ENCODE measurements at places on chromosomes 2 and 18.

DNA sequence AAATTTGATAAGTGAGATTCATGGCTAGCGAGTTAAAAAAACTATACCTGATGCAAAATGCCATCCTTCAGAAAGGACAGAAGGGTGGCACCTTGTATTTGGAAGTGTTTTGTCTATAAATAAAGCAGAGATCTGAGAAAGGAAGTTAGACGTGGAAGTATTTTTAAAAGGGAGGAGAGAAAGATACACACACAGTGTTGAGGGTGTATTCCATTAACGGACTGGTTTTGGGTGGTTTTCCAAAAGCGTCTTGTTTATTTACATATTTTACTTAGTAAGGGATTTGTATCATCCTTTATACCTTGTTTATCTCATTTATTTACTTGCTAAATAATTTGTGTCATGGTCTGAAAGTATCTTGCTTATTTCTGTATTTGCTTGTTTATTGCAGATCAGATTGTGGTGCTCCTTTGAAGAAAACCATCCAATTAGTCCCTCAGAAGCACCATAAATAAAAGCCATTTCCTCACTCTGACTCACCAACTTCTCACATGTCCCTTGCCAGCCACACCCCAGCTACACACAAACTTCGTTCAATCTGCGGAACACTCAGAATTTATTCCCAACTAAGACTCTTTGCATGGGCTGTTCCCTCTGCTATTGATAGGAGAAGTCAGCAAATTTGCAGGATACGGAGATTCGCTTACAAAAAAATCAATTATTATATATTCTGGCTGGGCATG, 90.8 kb downstream of the FAM124B start:
- DNase-seq: no peak

- no peak for DNase-seq
Observed at GRCh38 chr18:48161911-48162698, 231.6 kb upstream of the SMAD2 start.

GRCh38 chr2:16777123-16777870, 111.7 kb upstream of the CYRIA start:
- DNase-seq: no peak

DNA sequence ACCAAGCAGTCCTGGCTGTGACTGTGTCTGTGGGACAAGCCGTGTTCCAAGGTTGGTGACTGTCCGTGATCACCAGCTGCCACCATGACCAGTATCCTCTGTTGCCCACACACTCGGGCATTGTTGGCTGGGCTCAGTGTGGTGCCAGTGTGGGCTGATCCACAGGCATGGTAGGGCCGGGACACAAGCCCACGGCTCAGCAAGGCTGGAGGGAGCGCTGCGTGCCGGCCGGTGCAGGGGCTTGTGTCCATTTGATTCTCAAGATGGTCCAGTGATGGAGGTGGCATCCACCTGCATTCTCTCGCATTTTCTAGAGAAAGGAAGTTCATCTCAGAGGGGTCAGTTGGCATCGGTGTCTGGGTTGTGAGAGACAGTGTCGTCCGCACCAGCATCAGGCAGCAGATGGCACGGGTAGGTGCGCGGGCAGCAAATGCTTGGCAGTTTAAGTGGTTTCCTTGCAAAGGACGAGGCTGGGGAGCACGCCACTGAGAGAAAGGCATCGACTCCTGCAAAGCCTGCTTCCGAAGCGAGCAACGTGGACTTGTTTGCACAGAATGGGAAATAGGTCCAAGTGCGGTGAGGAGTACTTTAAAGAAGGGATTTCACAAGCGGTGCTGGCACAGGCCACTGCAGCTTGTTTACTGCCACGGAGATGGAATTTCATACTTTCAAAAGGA, 20.9 kb downstream of the TWIST2 start:
- DNase-seq: no peak

- no peak for DNase-seq
Observed at GRCh38 chr18:23706971-23707640, 17.9 kb downstream of the LAMA3 start.

DNA sequence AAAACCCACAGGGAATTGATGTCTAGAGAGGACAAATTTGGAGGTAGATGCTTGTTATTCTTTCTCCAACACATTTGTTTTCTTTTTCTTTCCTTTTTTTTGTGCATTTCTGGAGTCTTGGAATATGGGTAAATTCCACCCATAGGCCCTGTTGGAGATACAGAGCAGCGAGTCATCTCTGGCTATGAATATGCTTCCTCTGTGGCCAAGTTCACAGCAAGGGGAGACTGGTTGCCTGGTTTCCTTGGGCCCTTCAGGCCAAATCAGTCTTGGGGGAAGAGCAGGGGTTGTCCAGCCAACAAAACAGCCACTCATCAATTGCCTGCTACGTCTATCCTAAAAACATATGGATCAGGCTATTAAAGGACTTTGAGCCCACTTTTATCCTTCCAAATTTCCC, 27.5 kb downstream of the SP100 start:
- no peak for DNase-seq

DNA sequence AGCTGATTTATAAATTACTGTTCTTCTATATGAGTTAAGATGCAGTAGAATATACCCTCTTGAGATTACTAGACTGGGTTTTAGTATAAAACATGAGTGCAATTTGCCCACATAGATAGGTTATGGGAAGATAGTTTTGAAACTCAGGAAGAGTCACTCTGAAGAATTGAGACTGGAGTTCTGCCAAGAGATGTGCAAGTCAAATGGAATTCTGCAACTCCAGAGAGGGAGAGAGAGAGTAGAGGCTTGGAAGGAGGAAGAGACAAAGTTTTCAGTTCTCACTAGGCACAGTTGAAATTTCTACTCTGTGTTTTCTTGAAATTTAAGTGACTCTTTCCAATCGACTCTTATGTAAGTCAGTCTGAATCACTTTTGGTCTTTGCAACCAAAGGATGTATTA, 878.8 kb downstream of the TSN start:
- no peak for DNase-seq

DNA sequence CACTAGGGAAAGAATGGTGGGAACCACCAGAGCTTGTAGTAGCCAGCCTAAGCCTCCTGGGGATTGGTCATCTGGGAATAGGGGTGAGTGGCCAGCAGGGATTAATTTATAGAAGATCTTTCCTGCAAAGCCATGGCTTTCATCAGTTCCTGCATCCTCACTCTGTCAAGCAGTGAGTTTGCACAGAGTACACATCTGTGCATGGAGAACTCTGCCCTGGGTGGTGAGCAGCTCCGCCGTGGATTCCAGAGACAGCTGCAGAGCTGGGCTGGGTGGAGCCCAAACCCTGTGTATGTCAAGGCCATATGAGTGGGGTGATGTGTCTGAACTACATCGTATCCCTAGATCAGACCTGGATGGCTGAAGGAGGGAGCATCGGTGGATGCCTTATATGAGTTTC, 182.2 kb downstream of the GLI2 start:
- no peak for DNase-seq

GRCh38 chr18:286515-287310, 18.9 kb upstream of the THOC1 start:
- DNase-seq: no peak

GRCh38 chr2:73142937-73143336, 30.2 kb upstream of the RAB11FIP5 start:
- no peak for DNase-seq

GRCh38 chr2:151973901-151974199, 125.0 kb downstream of the CACNB4 start:
- DNase-seq: peak; percentile 35

DNA sequence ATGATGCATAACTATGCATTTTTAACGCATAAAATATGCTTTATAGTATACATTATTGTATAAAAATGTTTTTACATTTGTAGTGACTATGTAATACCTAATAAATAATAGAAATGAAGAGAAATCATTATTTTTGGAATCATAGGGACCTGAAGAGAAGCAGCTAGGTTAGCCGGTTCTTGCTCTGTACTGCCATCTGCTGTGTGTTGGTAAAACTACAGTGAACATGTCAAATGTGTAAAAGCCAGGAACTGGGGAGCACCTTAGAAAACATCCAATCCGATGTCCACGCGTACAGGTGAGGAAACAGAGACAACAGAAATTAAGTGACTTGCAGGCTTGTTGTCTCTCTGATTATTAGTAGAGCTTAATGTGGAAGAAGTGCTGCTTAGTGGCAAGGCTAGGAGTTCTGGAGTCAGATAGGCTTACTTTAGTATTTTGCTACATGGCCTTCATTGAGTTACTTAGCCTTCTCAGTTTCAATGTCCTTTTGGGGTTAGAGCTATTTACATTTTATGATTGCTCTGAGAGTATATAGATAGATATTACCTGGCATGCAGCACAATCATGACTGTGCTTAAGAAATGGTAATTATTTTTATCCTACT, 386.5 kb downstream of the DLGAP1 start:
- DNase-seq: peak; percentile 50

DNA sequence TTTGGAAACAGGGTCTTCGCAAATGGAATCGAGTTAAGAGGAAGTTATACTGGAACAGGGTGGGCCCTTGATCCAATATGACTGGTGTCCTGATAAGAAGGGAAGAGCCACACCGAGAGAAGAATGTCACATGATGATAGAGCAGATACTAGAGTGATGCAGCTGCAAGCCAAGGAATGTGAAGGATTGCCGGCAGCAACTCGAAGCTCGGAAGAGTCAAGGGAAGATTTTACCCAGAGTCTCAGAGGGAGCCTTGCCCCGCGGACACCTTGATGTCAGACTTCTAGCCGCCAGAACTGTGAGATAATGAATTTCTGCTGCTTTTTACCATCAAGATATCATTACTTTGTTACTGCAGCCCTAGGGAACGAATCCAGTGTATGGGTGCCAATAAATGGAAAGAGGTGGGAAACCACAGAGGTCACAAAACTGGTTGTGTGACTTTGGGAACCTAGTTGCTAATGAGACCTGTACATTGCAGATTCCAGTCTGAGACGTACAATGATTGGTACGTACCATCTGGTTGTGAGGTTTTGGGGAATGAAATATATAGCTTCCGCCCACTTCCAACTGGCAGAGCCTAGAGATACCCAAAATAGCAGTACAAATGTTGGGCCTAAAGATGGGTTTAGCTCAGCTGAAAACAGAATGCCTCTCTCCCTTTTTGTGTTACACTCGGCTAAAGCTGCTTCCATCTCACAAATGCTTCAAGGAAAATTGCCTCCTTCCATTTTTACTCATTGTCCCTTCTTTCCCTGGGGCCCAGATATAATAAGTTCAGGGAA, 28.6 kb upstream of the VWA3B start:
- no peak for DNase-seq

DNA sequence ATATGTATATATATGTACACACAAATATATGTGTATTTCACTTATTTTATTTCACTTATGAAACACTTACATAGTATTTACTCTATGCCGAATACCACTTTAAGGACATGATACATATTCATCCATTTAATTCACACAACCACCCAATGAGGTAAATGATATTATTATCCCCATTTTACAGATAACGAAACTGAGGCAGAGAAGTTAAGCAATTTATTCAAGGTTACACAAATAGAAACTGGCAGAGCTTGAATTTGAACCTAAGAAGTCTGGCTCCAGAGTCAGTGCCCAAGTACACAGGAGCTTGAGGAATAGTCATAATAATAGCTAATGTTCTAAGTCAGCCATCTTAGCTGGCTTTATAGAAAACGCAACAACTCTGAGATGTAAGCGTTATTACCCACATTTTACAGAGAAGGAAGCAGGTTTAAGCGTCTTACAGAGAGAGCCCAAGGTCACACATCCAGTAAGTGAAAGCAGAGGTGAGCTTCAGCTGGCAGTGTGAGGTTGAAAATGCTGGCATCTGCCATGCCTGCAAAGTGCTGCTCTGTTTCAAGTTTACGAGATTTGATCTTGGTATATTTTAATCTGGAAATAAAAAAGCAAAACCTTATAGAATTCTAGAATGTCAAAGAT, 326.9 kb downstream of the LPIN1 start:
- no peak for DNase-seq

GRCh38 chr18:2681993-2682603, 26.6 kb downstream of the SMCHD1 start:
- DNase-seq: no peak

DNA sequence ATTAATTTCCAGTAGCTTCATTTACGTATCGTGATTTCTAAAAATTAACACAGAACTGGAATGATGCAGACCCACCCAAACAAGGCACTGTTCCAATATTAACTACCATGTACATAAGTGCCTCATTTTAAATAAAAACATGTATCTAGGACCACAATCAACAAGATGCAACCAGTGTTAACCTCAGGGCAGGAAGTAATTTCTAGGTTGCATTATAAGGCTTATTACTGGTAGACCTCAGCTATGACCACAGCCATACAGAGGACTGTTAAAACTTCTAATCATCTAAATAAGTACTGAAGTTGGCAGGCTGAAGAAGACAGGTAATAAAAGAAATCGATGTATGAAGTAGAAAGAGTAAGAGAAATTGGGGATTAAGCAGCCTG, 262.9 kb downstream of the HDAC4 start:
- DNase-seq: no peak

- no peak for DNase-seq
Observed at GRCh38 chr18:23617412-23618014, 31.2 kb upstream of the NPC1 start.

GRCh38 chr2:134573724-134574123, 145.1 kb downstream of the TMEM163 start:
- no peak for DNase-seq

DNA sequence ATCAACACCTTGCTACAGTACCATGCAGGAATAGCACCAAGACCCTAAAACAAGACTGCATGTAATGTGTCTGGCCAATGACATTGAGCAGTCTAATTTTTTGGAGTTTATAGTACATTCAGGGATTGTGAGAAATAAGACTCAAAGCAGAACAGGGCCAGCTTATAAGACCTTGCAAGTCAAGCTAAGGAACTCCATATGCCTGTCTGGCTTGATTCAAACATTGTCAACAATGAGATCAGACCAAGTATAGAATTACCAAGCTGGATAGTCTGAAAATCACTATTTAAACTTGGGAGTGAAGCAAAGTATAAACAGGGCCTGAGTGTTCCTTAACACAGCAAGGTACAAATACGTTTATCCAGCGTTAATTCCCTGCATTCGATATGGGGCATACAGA, 370.9 kb downstream of the CNTNAP5 start:
- DNase-seq: no peak

- DNase-seq: no peak
Observed at GRCh38 chr2:199705538-199705937, 145.5 kb downstream of the FTCDNL1 start.

DNA sequence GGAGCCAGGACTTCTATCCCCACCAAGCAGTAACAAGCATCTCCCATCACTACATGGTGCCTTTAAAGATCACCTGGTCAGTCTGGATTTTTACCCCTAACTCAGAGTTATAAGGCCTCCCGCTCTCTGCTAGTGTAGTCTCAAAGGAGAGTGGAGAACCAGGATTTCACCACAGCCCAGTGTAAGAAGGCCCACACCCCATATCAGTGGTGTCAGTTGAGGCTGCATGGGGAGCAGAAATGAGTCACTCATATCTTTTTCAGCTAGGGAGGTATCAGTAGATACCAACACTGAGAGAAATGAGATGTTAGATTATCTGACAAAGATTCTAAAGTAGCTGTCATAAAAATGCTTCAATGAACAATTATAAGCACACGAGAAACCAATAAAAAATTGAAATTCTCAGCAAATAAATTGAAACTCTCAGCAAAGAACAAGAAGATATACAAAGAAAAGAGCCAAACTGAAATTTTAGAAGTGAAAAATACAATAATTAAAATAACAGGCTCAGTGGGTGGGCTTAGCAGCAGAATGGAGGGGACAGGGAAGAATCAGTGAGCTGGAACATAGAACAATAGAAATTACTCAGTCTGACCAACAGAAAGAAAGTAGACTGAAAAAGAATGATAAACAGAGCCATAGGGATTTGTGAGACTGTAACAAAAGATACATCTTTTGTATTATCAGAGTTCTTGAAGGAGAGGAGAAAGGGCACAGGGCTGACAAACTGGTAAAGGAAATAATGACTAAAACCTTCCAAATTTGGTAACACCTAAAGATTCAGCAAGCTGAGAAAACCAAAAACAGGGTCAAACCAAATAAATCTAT, 257.7 kb downstream of the ANAPC1 start:
- no peak for DNase-seq

GRCh38 chr2:182015334-182016109, 29.9 kb downstream of the PPP1R1C start:
- DNase-seq: no peak
